Fibroblast of lung (primary cell): ENCODE measurements at places on chromosomes 12 and 14.

DNA sequence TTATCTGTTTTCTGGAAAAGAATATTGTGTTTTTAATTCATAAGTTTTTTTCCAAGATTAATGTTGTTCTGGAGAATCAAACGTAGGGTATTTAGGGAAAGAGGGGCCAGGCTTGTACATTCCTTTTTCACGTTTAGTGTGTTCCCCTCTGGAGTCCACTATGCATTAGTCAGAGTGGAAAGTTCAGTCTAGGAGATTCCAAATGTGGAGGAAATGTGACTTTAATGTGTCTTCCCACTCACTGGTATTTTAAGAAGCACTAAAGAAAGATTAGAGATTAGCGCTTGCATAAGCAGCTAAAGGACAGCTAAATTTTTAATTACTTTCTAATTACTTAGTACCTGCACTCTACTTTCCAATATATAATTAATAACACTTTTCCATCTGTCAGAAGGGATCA, 4.4 kb upstream of the PDE6H start:
- no peak for DNase-seq

DNA sequence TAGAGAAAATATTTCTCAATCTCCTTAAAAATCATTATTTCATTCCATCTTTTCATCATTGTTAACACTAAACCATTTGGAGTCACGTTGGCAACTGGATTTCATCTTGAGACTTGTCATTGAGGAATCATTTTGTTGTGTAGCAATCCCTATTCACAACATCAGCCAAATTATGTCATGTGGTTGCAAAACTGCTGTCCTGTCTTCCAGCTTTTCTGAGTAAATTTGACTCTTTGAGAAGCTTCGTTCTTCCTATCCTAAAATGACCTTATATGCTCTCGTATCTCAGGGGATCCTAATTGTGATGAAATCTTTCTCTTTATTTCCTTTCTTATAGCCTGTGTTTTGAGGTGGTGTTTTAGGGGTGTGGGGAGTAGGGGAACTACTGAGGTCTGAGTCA, 30.6 kb upstream of the KICS2 start:
- DNase-seq: peak; percentile 94

- DNase-seq: no peak
Measured at GRCh38 chr12:104464899-104465298, 8.2 kb downstream of the CHST11 start.

GRCh38 chr14:61876362-61877034, 114.3 kb downstream of the SNAPC1 start:
- no peak for DNase-seq

DNA sequence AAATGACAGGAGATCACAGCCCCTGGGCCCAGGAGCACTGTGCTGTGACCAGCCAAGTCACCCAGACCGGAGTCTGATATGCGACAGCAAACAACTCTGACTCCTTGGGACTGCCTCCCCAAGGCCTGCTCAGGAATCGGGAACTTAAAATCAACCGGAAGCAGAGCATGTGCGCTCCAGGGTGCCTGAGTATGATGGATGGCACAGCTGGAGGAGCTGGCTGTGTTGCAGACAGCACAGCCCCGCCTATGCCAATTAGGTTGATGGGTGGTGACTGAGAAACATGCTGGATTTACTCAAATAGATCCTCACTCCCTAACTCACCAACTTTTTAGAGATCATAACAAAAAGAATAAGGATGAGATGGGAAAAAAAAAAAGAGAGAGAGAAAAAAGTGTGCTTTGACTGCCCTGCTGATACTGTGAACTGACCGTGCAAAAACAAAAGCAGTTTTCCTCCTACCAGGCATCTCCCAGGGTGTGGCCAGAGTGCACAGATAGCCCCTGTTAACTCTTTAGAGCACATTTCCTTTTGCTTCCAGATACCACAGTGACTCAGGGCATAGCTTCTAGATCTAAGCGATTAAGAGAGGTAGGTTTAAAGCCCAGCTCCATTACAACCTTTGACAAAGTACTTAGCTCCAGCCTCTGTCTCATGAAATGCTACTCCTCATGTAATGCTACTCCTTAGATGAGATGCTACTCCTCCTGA, 27.4 kb upstream of the STON2 start:
- peak; percentile 38 for DNase-seq

GRCh38 chr14:44029933-44030332, 477.1 kb downstream of the FSCB start:
- DNase-seq: peak; percentile 36

DNA sequence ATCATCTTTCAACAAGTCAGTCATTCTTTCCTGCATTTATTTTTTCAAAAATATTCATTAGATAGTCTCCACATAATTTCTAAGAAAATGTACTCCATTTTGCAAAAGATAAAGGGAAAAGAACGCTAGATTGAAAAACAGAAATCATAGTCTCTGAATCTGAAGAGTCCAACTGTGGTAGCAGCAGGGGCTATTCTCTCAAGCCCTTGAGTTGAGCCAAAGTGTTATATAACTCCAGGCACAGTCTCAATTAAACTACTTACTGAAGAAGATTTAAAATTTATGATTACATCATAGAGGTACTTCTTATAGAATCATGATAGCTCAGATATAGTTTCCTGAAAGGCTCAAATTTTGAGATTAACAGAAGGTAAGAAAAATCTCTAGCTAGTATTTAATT, 5.8 kb downstream of the LDHB start:
- no peak for DNase-seq

GRCh38 chr14:100846309-100846859, 20.5 kb downstream of the MEG3 start:
- no peak for DNase-seq

DNA sequence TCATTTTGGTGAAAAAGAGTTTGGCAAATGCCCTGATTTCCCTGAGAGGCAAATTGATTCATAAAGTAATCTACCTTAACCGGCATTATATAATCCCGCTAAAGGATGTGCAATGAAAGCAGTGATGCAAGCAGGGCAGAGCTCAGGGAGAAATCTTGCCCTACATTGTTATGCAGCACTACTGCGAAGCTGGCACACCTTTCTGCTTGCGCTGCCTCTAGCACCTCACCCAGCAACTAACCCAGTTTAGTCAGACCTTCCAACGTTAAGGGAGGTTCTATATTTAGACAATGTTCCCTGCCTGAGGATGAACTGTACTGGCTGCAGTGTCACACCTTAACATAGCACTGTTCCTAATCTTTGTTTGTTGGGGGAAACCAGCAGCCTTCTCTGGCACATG, 60.8 kb upstream of the CCDC196 start:
- DNase-seq: no peak

- DNase-seq: no peak
Measured at GRCh38 chr12:6786416-6787094, 2.8 kb upstream of the CD4 start.

DNA sequence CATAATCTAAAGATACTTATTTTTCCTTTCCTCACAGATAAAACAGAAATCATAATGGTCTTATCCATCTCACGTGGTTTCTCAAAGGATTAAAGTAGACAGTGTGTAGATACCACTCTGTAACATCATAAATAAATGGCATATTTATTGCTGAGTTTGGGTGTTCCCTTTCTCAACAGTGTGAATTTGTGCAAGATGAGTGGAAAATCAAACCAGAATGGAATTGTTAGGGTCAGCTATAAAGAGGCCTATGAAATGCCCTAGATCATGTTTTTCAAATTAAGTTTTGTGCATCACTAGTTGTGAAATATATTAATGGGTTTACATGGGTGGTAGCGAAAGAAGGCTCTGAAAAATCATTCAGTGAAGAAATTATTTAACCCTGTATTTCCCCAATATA, 216.3 kb upstream of the GARIN6 start:
- DNase-seq: no peak

DNA sequence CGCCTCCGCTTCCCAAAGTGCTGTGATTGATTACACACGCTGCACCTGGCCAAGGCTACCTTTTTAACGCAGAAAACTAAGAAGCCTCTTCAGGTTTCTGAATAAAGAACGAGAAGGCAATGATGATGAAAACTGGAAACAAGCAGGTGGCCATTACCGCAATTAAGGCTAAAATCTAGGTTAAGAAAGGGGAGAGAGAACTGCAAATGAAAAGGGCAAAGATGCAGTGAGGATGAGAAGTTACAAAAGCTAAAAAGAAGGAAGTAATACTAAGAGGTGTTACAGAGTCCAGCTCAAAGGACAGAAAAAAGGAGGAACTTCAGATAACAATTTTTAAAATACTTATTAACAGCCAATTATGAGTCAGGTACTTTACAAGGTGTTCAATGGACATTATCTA, 79.7 kb downstream of the DUSP16 start:
- DNase-seq: no peak

GRCh38 chr12:89901906-89902642, 193.4 kb upstream of the ATP2B1 start:
- DNase-seq: no peak

DNA sequence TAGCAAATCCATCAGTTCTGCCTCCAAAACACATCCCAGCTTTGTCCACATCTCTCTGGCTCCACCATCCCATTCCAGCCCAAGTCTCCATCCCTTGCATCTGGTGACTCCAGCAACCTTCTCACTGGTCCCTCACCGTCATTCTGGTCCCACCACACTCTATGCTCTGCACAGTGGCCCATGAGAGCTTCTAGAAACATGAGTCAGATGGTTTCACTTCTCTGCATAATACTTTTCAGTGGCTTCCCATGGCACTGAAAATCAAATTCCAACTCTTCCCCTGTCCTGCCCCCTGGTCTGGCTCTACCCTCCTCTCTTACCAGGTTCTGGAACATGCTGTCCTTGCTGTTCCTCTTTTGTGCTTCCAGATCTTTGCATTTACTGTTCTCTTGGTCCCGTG, 17.2 kb upstream of the C12orf76 start:
- DNase-seq: no peak

DNA sequence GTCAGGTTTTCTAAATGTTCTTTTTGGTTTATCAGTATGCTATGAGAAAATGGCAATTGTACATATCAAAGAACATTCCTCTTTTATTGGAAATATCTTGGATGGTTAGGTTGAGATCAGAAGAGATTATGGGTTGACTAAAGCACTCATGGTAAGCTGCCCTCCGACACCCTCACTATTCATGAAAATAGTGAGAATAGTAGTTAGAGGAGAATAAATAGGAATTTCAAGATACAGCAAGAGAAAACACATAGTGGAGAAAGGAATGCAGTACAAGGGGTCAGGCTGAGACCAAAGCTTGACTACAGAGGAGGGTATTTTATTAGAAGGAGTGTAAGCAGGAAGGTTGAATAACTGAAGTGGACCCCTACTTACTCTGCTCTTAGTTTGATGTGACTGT, 112.5 kb downstream of the PTPRQ start:
- DNase-seq: no peak

DNA sequence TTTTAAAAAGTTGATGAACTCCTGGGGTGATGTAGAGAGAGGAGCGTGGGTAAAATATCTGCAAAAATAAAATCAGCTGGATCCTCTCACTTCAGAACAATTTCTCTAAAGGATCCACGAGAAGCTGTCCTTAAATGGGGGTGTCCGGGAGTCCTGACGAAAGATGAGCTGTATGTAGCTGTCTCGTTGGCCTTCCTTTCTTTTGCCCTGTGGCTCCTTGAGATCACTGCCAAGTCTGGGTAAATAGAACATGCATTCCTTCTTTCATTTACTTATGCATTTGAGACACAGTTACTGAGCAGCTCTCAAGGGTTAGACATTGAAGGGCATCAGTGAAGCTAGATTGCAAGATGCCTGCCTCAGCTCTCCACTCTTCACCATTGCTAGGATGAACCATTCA, 35.2 kb upstream of the TXNRD1 start:
- peak; percentile 15 for DNase-seq

GRCh38 chr12:89354612-89355067, 2.3 kb upstream of the DUSP6 start:
- peak; percentile 51 for DNase-seq

DNA sequence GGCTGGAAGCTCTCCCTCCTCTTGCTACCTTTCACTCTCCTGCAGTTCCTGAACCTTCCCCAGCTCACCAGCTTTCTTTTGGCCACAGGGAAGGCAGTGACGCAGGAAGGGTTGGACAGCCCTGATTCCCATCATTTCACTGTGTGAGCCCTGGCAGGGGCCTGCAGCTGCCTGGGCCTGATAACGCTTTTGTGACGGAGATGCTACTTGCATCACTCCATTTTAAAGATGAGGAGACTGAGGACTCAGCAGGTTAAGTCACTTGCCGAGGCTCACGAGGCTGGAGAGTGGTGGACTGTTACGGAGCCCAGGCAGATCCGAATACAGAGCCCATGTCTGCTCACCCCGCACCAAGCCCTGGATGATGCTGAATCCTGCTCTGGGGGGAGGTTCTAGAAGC, 145.3 kb downstream of the RBM19 start:
- DNase-seq: no peak

DNA sequence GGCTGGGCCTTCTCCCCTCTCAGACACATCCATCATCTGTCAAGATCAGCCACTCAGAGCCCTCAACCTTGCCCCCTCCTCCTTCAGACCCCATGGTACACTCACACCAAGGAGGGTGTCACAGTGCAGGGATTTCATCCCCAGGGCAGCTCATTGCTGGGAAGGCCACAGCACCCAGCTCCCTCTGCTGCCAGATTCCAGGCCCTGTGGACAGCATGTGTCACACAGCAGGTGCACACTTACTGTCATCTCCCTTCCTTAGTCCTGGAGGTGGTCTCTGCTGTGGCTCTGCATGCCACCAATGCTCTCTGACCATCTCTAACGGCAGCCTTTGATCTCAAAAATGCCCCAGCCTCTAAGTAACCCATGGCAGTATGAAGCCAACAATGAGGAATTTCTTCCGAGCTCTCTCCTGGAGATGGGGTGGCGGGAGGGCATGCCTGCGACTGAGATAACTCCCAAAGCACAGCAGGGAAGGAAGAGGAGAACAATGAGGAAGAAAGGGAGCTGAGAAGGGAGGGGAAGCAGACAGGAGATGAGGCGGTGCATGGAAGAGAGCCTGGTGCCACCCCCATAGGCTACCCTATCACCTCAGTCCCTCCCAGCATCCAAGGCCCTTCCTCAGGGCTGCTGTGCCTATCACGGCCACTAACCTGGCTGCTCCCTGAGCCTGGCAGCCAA, 101.0 kb downstream of the SINHCAF start:
- no peak for DNase-seq

- no peak for DNase-seq
Measured at GRCh38 chr12:104207416-104208205, 8.0 kb upstream of the TXNRD1 start.

DNA sequence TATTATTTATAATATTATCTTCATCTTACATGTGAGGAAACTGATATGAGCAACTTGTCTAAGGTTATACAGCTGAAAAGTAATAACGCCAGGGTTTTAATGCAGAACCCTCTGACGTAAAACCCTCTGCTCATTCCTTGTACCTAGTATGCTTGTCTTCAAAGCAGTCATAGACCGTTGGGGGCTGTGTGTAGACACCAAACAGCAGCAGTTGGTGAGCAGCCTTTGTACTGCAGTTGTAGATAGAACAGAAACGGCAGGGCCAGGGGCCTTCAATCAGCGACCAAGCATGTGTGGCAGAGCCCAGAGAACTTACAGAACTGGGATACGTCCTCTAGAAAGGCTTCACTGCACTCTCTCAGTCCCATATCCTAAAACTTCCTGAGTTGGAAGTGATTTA, 28.1 kb downstream of the EVL start:
- no peak for DNase-seq

GRCh38 chr12:97005174-97005573, 98.1 kb downstream of the NEDD1 start:
- DNase-seq: no peak

- no peak for DNase-seq
Measured at GRCh38 chr12:1339618-1340319, 254.6 kb downstream of the FBXL14 start.

GRCh38 chr12:91272461-91273063, 89.9 kb upstream of the DCN start:
- DNase-seq: peak; percentile 53

GRCh38 chr12:18837025-18837424, 99.1 kb downstream of the CAPZA3 start:
- DNase-seq: peak; percentile 87
